ENCODE measurements at places on chromosomes 3 and 15.

DNA sequence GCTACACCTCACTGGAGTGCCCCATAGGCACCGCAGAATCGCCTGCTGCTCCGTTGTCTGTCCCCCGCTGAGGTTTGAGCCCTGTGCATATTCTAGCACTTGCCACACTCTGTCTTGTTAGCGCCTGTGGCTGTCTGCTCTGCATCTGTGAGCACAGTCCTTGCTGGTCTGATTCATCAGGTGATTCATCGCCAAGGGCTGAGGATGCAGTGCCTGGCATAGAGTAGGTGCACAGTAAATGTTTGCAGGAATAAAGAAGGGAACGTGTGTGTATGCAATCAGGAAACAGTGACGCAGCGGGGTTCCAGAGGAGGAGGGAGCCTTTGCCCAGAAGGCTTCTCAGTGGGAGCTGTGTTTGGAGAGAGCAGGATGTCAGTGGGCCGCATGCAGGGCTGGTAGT, 124.0 kb upstream of the PLXNA1 start:
- DNase-seq, result no peak

- DNase-seq, result peak; percentile 49
These were observed 224.0 kb downstream of the TBC1D5 start for GRCh38 chr3:17518189-17519059.

DNA sequence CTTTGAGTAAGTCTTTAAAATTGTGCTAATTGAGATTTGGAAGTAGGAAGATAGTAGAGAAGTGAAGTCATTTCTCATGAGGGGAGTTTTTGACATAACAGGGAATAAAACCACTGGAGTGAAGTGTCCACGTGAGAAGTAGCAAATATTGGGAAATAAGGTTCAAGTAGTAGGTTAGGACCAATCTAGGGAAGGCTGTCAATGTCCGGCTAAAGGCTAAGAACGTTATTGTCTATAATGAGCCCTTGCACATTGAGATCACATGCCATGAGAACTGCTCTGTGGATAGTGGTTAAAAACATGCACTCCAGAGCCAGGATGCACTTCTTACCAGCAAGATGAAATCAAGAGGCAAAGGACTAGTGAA, 459.9 kb upstream of the TPRG1 start:
- DNase-seq, result no peak

GRCh38 chr15:99450896-99451358, 114.9 kb upstream of the MEF2A start:
- peak; percentile 80 for DNase-seq

DNA sequence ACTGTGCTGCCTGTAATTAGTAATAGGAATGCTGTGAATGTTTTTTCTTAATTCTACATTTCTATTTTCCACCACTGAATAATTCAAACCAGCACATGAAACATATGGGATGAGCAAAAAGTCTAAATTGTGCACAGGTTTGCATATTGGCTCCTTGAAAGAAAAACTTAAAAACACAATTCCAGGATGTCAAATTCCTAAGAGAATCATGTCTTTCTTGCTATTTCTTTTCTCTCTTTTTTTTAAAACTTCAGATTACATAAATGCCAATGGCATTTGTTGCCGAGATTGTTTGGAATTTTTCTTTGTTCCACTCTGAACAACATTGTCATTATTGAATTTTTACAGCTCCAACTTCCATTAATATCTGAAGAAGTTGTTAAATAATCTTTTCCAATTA, 60.8 kb downstream of the VGLL3 start:
- no peak for DNase-seq

GRCh38 chr3:62095756-62096155, 277.6 kb downstream of the FEZF2 start:
- DNase-seq, result no peak

- DNase-seq, result no peak
These were observed 93.2 kb upstream of the NEDD4 start for GRCh38 chr15:56086566-56086965.

- DNase-seq, result no peak
These were observed 92.0 kb downstream of the PDE8A start for GRCh38 chr15:85073556-85074194.

Measured in lower lobe of right lung (tissue), 2 donors.